CD4-positive, alpha-beta T cell (primary cell): ENCODE measurements at places on chromosomes 7 and 10.

DNA sequence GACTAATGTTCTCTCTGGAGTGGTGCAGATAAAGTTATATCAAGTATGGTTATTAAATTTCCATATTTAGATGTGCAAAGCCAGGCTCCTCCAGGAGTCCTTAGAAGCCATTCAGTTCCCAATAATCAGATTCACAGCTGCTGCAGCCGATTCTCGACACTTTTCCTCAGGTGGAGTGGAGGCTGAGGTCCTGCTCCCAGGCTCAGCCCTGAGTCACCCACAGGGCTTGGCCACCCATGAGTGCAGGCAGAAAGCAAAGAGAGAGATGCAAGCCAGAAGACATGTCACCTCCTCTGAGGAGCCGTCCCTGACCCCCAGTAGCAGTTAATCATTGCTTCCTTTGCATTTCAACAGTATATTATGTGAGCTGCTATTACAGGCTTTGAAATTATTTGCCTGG lies 36.3 kb upstream of the NANOS1 start:
- no peak for DNase-seq

DNA sequence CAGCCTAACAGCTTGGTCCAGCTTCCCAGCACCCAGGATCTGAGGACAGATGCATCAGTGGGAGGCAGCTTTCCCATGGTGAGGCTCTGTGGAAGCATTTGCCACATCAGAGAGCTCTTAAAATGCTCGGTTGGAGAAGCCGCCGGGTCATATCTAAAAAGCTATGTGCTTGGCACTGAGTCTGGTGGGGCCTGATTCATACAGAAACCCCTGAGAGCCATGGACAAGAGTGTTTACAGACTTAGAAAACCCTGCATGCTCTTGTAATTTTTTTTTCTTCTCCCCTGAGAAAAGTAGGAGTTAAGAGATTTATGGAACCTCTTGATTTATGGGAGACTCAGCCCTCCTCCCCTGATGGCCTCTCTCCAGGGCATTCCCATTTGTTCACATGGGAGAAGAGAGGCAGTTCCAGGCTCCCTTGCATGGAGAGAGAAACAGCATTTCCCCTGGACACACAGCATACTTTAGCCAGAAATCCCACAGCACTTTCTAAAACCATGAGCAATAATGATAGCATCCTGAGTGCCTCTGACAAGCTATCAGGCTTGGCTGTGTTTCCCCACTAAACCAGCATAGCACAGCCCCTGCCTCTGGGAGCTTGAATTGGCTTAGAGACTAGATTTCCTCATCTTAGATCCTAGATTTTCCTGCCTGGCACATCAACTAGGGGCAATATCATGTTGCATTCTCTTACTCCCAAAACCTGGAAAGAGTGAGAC lies 322.1 kb upstream of the AUTS2 start:
- no peak for DNase-seq

- DNase-seq = no peak
Observed at GRCh38 chr10:72104472-72105097, 16.2 kb upstream of the SPOCK2 start.

GRCh38 chr7:149197675-149198074 lies 2.3 kb downstream of the ZNF282 start:
- DNase-seq = no peak

- DNase-seq = no peak
Observed at GRCh38 chr7:123998921-123999320, 33.9 kb downstream of the TMEM229A start.

GRCh38 chr10:14407567-14407966 lies 76.8 kb upstream of the FRMD4A start:
- no peak for DNase-seq
